Gastroesophageal sphincter (tissue), 4 donors: ENCODE measurements at places on chromosomes 1 and 21.

DNA sequence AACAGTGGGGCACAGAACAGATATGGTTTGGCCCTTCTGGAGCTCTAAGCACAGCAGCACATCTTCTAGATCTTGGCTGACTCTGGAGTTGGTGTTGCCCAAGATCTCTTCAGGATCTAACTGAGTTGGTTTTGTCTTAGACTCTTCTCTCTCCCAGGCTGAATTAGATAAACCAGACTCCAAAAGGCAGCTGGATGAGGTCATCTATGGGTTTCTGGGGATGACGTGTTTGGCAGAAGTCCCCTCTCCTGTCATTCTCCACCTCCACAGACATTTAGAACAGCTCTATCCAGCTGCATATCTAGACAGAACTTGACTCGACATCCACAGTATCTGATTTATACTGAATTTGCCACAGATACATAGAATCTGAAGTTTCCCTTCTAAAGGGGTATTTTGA is 75.3 kb downstream of the ST6GALNAC5 start:
- ATAC-seq = no peak

DNA sequence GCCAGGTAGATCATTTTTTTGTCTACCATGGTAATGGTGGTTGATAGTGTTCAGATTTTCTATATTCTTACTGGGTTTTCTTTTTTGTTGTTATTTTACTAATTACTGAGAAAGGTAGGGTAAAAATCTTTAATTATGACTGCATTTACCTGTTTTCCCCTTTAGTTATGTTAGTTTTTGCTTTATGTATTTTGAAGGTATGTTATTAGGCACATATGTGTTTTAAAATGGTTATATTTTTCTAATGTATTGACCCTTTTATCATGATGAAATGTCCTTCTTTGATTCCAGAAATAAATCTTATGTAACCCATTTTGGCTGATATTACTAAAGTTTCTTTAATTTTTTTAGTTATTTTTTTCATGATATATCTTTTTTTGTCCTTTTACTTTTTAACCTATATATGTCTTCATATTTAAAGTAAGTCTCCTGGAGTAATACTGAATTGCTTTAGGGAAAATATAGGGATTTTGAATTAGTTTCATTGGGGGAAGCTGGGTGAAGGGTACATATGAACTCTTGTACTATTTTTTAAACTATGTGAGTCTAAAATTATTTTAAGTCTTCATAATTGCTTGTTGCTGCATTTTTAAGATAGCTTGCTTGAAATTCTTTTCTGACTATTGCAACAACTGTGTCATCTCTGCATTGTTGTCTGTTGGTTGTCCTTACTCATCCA is 22.4 kb downstream of the SLC35A3 start:
- no peak for ATAC-seq

DNA sequence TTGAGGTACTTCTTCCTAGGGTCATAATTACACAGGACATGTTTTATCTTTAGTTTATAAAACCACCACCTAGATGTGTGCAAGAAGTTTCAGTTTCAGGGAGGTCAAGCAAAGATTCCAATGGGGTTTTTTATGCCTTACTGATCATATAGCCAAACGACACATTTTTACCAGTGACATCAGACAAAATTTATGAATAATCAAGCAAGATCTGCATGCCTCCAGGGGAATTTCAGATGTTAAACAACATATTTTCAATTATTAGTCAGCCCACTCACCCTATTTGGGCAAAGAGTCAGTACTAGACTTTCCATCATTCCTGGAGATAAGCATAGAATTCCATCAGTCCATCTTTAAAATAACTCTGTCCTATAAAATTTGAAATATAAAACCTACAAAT is 867.4 kb downstream of the KCNT2 start:
- ATAC-seq = no peak

DNA sequence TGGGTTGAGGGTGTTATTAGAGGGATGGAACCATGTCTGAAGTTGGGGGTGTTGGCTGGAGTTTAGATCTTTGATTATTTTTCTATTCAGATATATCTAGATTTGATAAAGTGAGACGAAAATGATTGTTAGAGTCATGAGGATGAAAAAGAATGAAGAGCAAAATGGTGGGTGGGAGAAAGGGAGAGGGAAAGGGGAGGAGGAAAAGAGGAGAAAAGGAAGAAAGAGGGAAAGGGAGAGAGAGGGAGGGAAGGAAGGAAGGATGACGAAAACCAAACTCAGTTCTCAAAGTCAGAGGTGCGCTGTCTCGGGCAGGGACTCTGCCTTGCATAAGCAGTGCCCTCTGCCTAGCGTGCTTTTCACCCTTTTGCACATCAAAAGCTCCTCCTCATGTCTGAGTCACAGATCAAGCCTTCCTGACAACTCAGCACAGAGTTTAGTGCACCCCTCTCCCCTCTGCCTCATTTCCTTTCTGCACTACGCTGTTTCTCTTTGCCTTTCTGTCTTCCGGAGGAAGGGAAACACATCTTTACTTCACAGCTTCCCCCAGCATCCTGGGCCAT is 225.8 kb upstream of the PROX1 start:
- ATAC-seq = no peak

DNA sequence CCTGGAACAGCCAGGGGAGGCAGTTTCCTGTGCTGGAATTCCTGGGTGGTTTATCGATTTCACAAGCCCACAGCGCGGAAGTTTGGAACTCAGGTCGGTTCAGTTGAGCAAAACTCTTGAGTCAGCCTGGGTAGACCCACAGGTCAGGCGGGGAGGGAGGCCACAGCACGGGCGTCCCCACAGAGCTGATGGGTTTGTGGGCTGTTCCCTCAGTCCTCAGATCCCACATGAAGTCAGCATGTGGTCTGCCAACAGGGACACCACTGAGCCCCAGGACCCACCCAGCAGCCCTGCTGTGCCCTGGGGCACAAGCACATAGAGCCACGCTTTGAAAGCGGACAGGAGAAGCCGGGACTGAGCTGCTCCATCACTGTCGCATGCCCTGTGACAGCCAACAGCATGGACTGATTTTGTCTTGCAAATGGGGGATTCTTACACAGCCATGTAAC is 17.4 kb downstream of the BMP8A start:
- no peak for ATAC-seq

DNA sequence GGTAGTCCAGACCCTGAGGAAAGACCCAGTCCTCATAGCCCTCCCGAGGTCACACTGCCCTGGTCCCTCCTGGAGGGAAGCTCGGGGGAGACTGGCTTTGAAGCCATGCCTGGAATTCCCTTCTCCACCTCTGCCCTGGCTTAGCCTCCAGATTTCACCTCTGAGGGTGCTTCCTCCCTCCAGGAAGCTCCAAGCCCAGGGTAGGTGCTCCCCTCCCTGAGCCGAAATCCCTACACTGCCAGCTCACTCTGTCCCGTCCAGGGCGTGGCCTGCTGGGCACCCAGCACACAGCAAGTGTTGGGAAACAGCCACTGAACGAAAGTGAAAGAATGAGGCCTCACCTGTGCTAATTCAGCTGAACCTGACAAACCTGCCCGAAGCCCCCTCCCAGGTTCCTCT is 6.0 kb upstream of the TNFRSF25 start:
- no peak for ATAC-seq

- no peak for ATAC-seq
These were observed 55.6 kb upstream of the GPR153 start for GRCh38 chr1:6316240-6317097.

- ATAC-seq = no peak
These were observed 62.3 kb upstream of the SLC25A33 start for GRCh38 chr1:9476790-9477463.
